ENCODE measurements at places on chromosomes 6 and 20.

DNA sequence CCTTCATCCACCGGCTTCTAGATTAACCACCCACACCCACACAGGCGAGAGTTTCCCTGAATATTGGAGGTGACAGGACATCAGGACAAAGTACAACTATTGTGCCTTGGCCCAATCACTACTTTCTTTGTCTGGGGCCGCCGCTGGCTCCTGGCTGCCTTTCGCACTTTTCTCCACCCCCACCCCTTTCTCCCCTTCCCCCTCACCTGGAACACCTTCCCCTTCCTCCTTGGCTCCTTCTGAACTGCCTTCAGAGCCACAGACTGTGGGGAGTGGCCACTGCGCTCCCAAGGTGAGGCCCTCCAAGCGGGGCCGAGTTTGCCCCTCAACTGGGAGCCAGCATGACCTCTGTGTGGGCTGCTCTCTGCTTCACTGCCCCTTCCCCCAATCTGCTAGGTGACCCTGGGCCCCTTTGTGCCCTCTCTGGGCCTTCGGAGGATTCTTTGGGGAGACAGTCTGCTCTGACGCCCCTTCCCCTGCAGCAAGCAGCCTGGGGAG, 3.0 kb upstream of the VEGFA start:
- DNase-seq = no peak

DNA sequence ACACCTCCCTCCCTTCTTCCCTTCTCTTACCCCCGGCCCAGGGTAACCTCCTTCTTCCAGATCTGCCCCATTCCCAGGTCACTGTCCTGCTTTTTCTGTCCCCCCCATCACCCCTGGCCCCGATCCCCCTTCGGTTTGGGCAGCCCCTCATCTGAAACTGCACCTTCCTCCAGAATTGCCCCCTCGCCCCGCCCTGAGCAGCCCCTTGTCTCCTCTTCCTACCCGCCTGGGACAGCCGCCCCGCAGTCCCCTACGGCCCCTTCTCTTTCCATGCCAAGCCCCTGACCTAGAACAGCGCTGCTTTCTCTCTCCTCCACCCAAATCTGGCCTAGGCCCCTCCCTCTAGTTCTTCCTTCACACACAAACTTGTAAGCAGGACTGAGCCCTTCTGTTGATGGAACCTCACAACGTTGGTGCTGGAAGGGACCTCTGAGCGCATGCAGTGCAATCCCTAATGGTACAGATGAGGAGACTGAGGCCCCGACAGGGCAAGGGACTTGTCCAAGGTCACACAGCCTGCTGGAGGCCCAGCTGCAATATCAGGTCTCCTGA, 630 bp downstream of the PPP2R5D start:
- no peak for DNase-seq

GRCh38 chr6:149169761-149170511, 147.6 kb upstream of the TAB2 start:
- no peak for DNase-seq

- DNase-seq = no peak
Observed at GRCh38 chr20:40493549-40493948, 195.5 kb downstream of the MAFB start.

GRCh38 chr20:63682384-63683139, 13.9 kb upstream of the TNFRSF6B start:
- DNase-seq = peak; percentile 98

GRCh38 chr6:111766201-111766857, 106.9 kb downstream of the FYN start:
- peak; percentile 44 for DNase-seq

DNA sequence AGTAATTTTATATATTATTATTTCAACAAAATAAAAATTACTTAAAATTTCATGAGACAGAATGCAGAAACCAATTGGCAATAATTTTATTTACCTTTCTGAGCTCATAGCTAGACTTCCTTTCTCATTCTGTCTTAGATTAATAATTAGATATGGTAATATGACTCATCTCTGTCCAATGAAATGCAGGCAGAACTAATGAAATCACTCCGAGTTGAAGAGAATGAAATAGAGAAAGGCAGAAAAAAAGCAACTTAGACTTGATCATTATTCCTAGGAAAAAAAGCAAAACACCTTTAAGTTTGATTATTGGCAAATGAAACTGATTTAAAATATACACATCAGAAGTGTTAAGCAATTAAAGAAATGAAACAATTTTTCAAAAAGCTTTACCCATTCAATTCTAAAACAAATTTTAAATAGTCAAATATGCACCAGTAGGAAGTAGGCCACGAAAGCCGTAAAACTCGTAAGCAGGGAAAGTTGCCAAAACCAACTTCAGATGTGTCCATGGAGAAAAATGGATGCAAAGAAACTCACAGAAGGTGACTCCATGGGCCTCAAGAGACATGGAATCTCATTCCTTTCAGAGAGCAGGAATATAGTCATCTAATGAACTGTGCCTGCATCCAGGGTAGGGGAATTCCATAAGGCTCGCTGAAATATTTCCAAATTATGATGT, 293.8 kb upstream of the RGS17 start:
- DNase-seq = no peak

DNA sequence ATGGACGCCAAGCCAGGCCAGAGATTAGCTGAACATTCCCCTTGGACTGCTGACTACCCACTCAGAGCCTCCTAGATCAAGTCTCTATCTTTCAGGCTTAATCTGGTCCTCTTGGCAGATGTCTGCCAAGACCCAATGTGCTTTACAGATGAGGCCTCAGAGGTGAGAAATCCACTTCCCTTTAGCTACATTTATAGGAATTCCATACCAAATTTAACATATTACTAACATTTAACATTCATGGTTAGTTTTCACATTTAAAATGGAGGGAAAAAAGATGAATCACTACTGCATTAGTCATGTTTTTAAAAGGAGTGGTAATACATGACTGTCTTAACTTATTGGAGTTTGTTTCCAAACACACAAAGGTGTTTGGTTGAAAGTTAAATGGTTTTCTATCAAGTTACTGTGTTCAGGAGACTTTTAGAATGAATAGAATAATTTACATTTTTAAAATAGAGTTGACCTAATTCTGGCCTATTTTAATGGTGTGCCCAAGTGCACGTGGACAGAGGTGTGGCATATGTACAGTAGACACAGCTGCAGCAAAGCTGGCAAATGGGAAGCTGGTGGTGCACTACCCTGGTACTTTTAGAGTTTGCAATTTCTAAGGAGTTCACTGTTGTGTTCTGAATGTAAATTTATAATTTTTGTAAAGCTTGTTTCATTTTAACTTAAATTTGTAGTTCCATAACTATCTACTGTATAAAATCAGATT, 41.9 kb upstream of the CALHM6 start:
- DNase-seq = no peak

- DNase-seq = no peak
Observed at GRCh38 chr6:30557683-30557981, 537 bp downstream of the PRR3 start.

GRCh38 chr20:37349517-37350491, 3.9 kb downstream of the SRC start:
- peak; percentile 68 for DNase-seq

GRCh38 chr6:107641500-107641941, 151.6 kb downstream of the SOBP start:
- DNase-seq = no peak

GRCh38 chr20:46423342-46423741, 16.9 kb upstream of the ELMO2 start:
- DNase-seq = no peak

- DNase-seq = no peak
Observed at GRCh38 chr6:131682442-131682841, 18.8 kb downstream of the OR2A4 start.
